ENCODE measurements at places on chromosomes 16 and 17.

GRCh38 chr16:3187798-3188674 is at the start of gene OR1F1:
Gene OR1F1, plus strand, starts transcription at chr16:3188204.
- DNase-seq = no peak

DNA sequence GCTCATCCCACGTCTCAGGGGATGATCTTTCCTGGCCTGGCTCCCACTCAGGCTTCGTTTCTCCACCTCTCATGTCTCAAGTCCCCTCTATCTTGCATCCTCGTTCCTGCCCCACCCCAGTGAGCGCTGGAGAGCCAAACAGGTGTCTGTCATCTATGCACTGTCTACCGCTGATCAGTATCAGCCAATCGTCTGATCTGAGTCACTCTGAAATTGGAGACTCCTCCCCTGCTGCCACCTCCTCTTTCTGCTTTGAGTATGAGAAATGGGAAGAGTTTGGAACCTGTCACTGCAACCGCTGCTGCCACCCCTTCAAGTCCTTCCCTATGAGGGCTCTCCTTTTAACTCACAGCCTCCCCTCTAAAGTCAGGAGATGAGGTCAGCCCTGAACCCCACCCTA is 28.0 kb downstream of the FZD2 start:
- DNase-seq = no peak

- no peak for DNase-seq
Measured at GRCh38 chr17:81528651-81529436, 667 bp downstream of the FSCN2 start.

DNA sequence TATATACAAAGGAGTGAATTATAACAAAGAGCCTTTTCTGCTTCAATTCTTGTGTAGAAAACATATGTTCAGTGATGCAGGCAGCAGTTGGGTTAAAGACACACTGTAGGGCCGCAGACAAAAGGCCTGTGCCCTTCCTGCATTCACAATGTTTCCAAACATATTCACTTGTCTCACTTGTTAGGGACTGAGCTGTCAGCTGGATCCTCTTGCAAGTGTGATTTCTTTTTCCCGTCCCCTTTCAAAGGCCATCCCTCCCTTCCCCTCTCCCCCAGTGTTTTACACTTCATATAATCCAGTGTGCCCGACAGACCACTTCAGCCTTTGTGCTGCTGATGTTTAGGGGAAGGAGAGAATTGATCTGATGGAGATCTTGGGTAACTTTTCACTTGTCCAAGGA is 217.0 kb downstream of the FTO start:
- no peak for DNase-seq

DNA sequence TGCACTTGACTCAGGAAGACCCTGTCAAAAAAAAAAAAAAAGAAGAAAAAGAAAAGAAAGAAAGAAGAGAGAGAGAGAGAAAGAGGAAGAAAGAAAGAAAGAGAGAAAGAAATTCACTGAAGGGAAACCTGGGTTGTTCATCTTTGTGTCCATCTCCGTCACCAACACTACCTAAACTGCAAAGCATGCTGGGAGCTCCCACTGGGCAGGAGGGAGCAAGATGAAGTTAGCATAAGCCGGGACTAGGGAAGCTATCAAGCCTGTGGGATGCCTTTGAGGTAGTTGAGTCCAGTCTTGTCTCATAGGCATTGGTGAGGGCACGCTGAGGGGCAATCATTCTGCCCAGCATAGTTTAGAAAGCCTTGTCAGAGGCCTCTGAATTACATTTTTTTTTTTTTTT is 7.6 kb upstream of the CBFB start:
- DNase-seq = no peak

DNA sequence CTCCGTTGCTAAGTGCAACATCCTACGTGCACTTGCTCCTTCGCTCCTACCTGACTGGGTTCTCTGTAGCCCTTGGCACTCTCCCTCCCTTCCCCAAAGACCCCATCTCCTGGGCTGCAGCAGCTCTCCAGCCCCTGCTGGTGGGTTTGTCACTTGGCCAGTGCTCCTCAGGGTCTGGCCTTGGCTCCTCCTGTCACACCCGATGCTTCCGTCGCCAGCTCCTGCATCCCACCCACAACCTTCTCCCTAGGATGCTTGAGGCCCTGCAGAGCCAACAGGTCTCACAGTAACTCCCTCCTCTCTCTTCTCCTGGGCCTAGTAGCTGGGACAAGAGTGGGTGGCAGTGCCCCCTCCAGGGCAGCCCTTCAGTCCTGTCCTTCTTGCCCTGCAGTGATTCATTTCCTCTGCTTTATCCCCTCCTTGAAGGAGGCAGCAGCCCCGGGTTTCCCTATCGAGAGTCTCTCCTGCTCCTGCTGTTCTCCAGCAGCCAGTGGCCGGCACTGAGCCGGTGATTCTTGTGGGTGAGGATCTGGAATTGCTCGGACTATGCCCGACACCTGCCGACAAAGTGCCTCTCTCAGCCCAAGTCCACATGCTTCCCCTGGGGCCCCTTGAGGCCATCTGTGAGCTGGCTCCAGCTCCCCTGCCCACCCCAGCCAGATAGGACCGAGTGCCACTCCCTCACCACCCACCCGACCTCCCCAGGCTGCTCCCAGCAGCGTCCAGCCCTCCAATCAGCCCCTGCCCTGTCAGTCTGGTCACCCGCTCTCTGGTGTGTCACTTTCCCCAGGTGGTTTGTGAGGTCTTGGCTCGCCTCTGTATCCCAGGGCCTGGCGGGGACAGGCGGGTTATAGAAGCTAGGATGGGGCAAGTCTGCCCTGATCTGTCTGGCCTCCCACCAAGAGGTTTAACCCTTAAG is 3.8 kb downstream of the LITAFD start:
- DNase-seq = no peak

DNA sequence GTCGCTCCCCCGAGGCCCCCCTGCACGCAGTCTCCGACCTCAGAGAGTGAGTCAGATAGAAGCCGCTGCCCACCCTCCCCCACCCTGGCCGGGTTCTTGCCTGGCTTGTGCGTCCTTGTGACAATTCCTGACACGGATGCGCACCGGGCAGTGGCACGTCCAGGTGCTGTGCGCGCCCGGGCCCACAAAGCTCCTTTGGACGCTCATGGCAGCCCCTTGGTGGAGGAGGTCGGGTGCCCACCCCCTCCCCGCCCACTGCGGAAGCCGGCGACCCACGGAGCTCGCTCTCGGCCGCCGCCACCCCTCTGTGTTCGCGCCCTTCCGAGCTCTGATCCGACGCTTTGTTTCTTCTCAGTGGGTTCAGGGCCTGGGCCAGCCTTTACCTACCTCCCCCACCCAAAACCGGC is 662 bp upstream of the TUBB3 start:
- no peak for DNase-seq

DNA sequence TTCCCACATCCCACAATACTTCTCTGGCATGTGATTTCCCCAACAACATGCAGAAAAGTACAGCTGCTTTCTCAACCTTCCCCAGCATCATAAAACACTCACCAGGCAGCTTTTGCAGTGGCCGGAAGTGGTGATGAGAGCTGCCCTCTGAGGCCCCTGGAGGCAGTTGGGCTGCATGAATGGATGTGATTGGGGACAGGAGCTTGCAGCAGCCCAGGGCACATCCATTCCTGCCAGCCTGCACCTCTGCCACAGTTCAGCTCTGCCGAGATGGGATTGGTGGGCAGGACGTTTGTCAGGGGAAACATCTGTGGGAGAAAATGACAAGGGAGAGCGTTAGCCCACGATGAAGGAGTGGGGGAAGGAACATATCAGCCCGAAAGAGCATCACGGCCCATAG is 19.8 kb downstream of the NUBP1 start:
- DNase-seq = no peak
